ENCODE measurements at places on chromosomes 5 and 9. TPM values are rescaled to one million over a fixed set of nuclear protein-coding genes. Genes with fewer than 3 reads are reported as not detected.

DNA sequence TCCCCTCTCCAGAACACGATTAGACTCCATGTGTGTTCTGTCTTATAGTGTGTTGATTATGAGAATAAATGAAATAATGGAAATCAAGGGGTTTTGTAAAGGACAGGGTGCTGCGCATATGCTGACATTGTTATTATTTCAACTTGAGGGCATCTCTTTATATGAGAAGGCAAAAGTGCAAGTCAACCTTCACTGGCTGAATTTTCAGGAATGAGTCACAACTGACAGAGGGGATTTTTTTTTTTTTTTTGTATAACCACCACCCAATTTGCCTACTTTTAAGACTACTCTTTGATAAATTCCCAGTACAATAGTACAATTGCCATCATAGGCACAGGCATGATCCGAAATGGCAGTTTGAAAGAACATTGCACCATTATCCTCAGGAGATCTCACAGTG lies 419.2 kb upstream of the NMUR2 start:
- H3K4me1 ChIP-seq: no peaks in the 10 kb centered on the region
- no peak overlapping the region for H3K4me3 ChIP-seq
- no peaks in the 10 kb centered on the region for H3K27me3 ChIP-seq
- DNase-seq: no peak
- no peak overlapping the region for H3K27ac ChIP-seq

- no peaks in the 10 kb centered on the region for H3K36me3 ChIP-seq
- DNase-seq: no peak
- no peaks in the 10 kb centered on the region for H3K27me3 ChIP-seq
These were observed 137.1 kb upstream of the ADAMTS19 start for GRCh38 chr5:129322968-129323367.

GRCh38 chr5:146484714-146485391 lies 31.1 kb downstream of the GPR151 start:
- H3K27me3 ChIP-seq: no peaks in the 10 kb centered on the region
- no peaks in the 10 kb centered on the region for H3K4me1 ChIP-seq
- H3K36me3 ChIP-seq: peaks cover 38% of the 10 kb centered on the region
- no peak for DNase-seq
- H3K4me3 ChIP-seq: no peak overlapping the region
- H3K27ac ChIP-seq: no peak overlapping the region

HINT2 gene
- 35.0 TPM for total RNA-seq

STPG3 gene
- not detected for total RNA-seq

GDA gene
- 24.1 TPM for total RNA-seq

RAB3C gene
- total RNA-seq: 1.8 TPM

DNA sequence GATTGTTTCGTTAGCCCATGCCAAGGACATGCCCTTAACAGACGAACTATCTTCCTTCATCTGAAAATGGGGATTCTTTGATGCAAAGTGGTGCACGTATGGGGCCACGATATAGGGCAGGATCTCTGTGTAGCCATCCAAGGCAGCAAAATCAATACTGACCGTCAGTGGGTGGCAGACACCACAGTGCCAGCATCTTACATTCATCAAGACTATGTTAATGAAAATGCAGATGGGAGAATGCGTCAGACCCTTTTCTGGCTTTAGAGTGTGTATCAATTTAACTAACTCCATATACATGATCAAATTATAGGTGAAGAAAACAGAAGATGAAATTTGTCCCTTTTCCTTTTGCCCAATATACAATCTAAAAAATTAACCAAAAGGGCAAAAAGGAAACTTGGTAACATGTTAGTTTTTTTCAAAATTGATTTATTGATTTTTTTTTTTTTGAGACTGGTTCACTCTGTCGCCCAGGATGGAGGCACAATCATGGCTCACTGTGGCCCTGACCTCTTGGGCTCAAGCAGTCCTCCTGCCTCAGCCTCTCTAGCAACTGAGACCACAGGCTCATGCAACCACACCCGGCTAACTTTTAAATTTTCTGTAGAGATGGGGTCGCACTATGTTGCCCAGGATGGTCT lies 169.2 kb upstream of the SPRY4 start:
- no peak overlapping the region for H3K27ac ChIP-seq
- no peaks in the 10 kb centered on the region for H3K4me1 ChIP-seq
- no peaks in the 10 kb centered on the region for H3K36me3 ChIP-seq
- no peak for DNase-seq
- H3K4me3 ChIP-seq: no peak overlapping the region

DNA sequence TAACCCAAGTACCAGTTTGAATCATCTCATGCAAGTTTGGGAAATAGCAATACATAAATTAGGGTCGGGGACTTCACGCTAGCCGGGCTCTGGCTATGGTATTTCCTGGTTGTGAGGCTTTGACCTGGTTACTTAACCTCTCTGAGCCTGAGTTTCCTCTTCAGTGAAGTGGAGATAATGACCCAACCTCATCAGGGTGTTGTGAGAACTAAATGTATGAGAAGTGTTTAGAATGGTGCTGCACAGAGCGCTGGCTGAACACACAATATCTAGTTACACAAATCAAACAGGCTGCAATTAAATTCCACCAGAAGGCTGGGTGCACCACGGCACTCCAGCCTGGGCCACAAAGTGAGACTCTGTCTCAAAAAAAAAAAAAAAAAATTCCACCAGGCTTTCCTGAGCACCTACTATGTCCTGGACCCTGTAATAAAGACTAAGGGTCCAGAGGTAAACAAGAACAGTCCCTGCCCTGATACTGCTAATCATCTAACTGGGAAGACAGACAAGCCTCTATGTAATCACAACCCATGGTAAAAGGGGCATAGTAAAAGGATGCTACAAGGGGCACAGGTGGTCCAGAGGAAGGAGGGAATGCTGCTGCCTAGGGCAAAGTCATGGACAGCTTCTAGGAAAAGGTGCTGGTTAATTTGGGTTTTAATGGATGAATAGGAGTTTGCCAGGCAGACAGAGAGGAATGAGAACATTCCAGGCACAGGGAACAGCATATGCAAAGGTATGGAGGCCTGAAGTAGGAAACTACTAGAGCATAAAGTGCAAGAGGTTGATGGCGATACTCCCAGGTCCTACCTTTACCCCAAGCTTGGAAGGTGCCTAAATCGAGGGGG lies 27.7 kb downstream of the DUSP1 start:
- H3K4me1 ChIP-seq: no peaks in the 10 kb centered on the region
- H3K27ac ChIP-seq: no peak overlapping the region
- no peak for DNase-seq
- no peak overlapping the region for H3K4me3 ChIP-seq
- H3K27me3 ChIP-seq: no peaks in the 10 kb centered on the region

DNA sequence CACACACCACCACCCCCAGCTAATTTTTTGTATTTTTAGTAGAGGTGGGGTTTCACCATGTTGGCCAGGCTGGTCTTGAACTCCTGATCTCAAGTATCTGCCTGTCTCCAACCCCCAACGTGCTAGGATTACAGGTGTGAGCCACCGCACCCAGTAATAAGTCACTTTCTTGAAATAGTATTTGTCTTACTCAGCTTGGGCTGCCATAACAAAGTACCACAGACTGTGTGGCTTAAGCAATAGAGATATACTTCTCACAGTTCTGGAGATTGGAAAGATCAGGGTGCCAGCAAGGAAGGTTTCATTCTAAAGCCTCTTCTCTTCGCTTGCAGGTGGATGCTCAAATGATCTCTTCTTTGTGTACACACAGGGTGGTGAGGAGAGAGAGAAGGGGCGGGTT lies 99.8 kb downstream of the ARRDC3 start:
- no peaks in the 10 kb centered on the region for H3K27me3 ChIP-seq
- no peak overlapping the region for H3K4me3 ChIP-seq
- no peaks in the 10 kb centered on the region for H3K36me3 ChIP-seq
- no peak for DNase-seq
- H3K4me1 ChIP-seq: peaks cover 6% of the 10 kb centered on the region

DNA sequence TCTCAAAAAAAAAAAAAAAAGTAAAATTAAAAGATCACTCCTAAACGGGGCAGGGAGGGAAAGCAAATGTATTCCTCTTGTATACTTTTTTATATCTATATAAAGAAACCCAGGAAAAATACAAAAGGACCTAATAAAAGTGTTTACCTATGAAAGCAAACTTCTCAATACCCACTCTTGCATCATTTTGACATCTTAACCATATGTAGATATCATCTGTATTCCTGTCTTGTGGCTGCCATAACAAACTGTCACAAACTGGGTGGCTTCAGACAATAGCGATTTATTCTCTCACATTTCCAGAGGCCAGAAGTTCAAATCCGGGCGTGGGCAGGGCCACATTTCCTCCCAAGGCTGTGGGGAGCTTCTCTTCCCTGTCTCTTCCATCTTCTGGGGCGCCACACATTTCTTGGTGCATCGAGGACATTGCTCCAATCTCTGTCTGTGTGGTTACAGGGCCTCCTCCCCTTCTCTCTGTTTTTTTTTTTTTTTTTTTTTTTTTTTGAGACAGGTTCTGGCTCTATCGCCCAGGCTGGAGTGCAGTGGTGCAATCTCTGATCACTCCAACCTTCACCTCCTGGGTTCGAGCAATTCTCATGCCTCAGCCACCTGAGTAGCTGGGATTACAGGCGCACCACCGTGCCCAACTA lies 58.4 kb upstream of the IL17B start:
- no peak overlapping the region for H3K27ac ChIP-seq
- no peaks in the 10 kb centered on the region for H3K4me1 ChIP-seq
- no peak overlapping the region for H3K4me3 ChIP-seq
- no peaks in the 10 kb centered on the region for H3K36me3 ChIP-seq
- no peaks in the 10 kb centered on the region for H3K27me3 ChIP-seq
- DNase-seq: no peak

- H3K4me3 ChIP-seq: no peak overlapping the region
- no peak overlapping the region for H3K27ac ChIP-seq
- H3K4me1 ChIP-seq: no peaks in the 10 kb centered on the region
- no peak for DNase-seq
- H3K36me3 ChIP-seq: no peaks in the 10 kb centered on the region
These were observed 728.9 kb downstream of the MAT2B start for GRCh38 chr5:164234321-164234720.

DNA sequence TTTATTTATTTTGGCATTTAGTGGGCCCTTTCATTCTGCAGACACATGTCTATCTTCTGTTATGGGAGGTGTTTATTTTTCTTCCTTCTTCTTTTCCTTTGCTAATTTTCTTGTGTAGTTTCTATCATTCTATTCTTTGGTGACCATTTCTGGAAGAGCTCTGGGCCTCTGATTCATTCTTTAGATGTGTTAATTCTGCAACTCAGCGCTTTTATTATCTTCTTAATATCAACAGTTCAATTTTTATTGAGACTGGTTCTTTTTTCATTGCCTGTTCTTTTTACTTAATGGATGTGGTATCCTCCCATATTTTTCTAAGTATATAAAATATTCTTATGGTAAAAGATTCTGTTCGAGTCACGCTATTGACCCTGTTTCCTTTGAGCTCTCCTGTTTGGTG lies 112.0 kb downstream of the HSPA4 start:
- no peaks in the 10 kb centered on the region for H3K27me3 ChIP-seq
- DNase-seq: no peak
- no peak overlapping the region for H3K4me3 ChIP-seq

- no peak overlapping the region for H3K4me3 ChIP-seq
- H3K4me1 ChIP-seq: no peaks in the 10 kb centered on the region
- H3K27me3 ChIP-seq: no peaks in the 10 kb centered on the region
These were observed 77.8 kb downstream of the TENT4A start for GRCh38 chr5:6791031-6791430.

HMGCR gene
- total RNA-seq: 237 TPM

TPM2 gene
- total RNA-seq: 4.3 TPM

DNA sequence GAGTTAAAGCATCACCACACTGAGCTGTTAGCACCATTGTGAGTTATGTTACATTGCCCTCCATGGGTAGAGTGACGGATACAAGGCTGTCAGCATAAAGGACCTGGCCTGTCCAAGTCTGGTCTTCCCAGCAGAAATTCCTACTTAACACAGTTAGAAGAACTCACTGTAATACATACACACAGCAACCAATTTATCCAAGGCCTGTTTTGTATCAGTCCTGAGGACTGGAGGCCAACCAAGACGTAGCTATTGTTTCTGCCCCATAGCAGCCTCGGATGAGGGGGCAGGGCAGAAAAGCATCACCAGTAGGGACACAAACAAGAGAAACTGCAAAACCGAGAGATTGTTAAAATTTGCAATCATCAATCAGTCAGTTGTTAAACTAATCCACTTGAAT lies 66.0 kb upstream of the CKMT2 start:
- H3K27me3 ChIP-seq: no peaks in the 10 kb centered on the region
- H3K4me3 ChIP-seq: no peak overlapping the region
- peaks cover 6% of the 10 kb centered on the region for H3K4me1 ChIP-seq
- no peak overlapping the region for H3K27ac ChIP-seq
- H3K36me3 ChIP-seq: no peaks in the 10 kb centered on the region
- no peak for DNase-seq

DNA sequence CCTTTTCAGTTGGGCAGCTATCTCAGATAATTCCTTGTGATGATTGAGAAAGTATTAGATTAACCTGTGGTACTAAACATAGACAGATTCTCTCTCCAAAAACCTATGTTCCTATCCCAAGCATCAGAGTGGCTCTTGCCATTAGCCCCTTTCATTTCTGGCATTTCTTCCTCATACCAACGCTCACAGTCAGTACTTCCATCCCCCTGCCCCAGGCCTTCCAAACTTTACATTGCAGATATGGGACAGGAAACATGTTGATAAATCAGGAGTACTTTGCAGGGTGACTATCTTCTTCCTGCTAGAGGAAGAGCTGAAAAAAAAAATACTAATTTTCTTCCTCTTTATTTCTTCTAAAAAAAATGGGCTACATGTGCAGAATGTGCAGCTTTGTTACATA lies 442.6 kb upstream of the RGMB start:
- DNase-seq: no peak
- no peaks in the 10 kb centered on the region for H3K4me1 ChIP-seq
- peaks cover 4% of the 10 kb centered on the region for H3K27me3 ChIP-seq
- H3K27ac ChIP-seq: no peak overlapping the region
- H3K4me3 ChIP-seq: no peak overlapping the region
- H3K36me3 ChIP-seq: no peaks in the 10 kb centered on the region

DAB2IP gene
- total RNA-seq: 13.1 TPM

SIT1 gene
- total RNA-seq: 1.1 TPM

DNA sequence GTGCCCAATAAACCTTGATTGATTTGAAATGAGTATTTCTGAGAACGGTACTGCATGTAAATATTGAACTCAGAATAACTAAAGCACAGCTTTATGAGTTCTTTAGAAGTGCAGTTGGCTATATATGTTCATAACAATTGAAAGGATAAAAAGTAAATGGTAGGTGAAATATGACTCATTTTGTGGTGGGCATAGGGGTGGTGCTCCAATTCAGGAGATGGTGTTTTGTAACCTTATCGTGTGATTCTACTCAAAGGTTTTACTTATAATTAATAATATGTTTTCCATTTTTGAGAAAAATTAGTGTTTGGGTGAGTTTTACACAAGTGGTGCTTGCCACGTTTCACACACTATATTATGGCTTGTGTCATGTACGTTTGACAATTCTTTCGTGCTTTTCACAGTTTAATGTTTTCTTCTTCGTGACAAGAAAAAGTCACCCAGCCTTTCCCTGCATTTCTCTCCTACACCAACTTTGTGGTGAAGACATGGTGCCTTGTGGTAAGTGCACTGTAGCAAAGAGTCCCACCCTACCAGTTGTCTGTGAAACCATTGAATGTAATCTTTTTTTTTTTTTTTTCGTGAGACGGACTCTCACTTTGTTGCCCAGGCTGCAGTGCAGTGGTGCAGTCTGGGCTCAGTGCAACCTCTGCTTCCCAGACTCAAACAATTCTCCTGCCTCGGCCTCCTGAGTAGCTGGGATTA lies 492.5 kb upstream of the SGCD start:
- DNase-seq: no peak
- no peak overlapping the region for H3K27ac ChIP-seq
- no peaks in the 10 kb centered on the region for H3K4me1 ChIP-seq
- H3K4me3 ChIP-seq: no peak overlapping the region

PRRX2 gene
- total RNA-seq: 0.08 TPM

LCN15 gene
- total RNA-seq: not detected

PGM5 gene
- total RNA-seq: 2.1 TPM

- H3K4me3 ChIP-seq: no peak overlapping the region
- no peak for DNase-seq
These were observed 349.7 kb upstream of the RFX3 start for GRCh38 chr9:3875361-3876132.
